ENCODE measurements at places on chromosomes 4 and X.

DNA sequence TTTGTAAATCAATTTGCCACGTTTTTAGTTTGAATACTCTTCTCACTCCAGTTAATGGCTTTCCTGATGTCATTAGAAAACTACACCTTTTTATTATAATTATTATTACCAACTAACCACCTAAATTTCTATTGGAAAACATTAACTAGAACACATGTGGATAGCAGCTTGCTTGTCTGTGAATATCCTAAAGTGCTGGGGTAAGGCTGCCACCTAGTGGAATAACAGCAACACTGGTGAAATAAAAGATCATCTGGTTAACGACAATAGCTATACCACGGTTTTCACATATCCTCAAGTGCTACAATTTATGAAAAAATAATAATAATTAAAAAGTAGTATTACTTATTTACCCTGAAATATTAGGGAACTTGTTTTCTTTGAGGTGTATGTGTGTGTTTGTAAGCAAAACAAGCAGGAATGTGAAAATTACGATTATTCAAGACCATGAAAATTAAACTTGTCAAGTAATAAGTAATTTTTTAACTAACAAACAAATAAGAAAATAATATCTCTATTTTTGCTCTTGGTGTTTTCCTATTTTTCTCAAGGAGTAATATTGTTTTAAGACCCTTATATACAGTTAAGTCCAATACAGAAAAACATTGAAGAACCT is 130.1 kb upstream of the TECRL start:
- DNase-seq, result no peak

DNA sequence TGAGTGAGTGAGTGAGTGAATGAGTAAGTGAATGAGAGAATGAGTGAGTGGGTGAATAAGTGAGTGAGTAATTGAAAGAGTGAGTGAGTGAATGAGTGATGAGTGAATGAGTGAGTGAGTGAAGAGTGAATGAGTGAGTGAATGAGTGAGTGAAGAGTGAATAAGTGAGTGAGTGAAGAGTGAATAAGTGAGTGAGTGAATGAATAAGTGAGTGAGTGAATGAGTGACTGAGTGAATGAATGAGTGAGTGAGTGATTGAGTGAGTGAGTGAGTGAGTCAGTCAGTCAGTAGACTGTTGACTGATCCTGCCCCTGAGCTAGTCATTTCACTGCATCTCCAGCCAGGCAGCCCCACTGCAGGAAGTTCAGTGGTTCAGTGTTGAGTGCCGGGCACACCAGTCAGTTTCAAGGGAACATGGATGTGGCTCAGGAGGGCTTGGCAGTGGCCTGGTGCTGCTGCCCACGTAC is 228.4 kb upstream of the PSAPL1 start:
- no peak for DNase-seq

- no peak for DNase-seq
These were observed 1.2 kb downstream of the SLAIN2 start for GRCh38 chr4:48342606-48342880.

GRCh38 chr4:169156392-169156791 is 114.4 kb downstream of the SH3RF1 start:
- DNase-seq, result no peak

DNA sequence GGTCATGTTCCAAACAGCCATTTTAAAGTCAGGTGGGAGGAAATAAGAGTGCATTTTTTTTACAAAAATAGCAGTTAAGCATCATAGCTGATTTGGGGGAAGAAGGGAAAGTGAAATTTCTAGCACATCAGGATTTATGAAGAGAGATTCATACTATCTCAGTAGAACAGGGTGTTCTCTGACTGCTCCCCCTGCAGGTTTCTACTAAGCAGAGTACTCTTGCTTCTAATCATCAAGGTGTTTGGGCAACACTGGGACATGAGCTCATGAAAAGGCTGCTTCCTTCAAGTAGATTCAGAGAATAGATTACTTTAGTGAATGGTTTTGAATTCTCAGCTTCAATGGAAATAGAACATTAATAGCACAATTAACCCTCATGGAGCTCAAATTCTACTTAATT is 591.4 kb upstream of the PCDH10 start:
- DNase-seq, result no peak

- DNase-seq, result no peak
These were observed 1.2 kb downstream of the CHIC2 start for GRCh38 chr4:54063229-54063628.

GRCh38 chr4:119587796-119588195 is 40.8 kb downstream of the PDE5A start:
- no peak for DNase-seq

GRCh38 chr4:150135134-150135772 is 57.0 kb downstream of the DCLK2 start:
- DNase-seq, result no peak

DNA sequence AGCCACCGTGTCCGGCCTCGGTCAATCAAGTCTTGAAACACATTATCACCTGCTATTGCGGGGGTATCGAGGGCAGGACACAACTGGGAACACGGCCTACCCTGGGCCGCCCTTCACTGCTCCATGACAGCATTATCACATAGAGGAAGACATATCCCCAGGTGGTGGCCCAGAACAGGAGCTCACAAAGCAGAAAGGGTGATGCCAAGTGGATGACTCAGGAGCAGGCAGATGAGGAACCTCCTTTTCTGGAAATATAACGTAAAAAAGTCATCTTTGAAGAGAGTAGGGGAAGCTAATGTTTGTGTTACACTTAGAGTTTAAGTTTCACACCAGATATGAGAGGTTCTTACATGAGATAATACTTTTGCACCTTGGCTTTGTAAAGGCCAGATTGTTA is 5.3 kb upstream of the SUPT20HL1 start:
- no peak for DNase-seq

- DNase-seq, result no peak
These were observed 1.0 kb downstream of the NDST3 start for GRCh38 chr4:118035309-118035708.

DNA sequence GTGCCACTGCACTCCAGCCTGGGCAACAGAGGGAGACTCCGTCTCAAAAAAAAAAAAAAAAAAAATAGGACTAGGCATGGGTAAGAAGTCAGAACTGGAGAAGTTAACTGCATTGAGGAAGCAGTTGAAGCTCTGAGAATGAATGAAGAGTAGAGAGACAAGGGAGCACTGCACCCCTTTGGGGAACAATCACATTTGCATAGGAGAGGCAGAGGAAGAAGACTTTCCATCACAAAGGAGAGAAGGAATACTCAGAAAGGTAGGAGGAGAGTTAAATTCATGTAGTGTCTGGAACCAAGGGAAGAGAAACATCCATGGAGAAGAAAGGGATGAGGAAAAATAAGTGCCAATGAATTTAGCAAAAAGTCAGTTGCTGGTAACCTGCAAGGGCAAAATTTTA is 72.4 kb downstream of the GPC3 start:
- DNase-seq, result no peak

DNA sequence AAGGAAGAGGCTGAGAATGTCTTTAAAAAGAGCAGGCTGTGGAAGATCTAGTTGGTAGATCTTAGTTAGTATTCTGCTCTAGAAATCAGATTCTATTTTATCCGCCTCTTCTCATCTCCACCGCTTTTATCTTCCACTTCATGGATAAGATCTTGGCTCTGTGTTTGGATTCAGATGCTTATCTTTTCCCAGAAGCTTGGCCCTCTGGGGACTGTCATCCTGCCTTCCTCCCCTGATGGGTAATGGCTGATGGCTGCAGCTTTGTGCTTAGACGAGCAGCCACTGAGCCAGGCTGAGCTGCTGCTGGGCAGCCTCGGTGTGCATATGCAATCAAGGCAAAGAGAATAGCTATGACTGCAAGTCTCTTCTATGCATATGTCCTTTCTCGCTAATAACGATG is 23.5 kb downstream of the TRIML1 start:
- DNase-seq, result no peak

- no peak for DNase-seq
These were observed 52.2 kb downstream of the BEX3 start for GRCh38 chrX:103428525-103428924.

GRCh38 chrX:2766906-2767305 is 15.1 kb downstream of the XG start:
- DNase-seq, result no peak

DNA sequence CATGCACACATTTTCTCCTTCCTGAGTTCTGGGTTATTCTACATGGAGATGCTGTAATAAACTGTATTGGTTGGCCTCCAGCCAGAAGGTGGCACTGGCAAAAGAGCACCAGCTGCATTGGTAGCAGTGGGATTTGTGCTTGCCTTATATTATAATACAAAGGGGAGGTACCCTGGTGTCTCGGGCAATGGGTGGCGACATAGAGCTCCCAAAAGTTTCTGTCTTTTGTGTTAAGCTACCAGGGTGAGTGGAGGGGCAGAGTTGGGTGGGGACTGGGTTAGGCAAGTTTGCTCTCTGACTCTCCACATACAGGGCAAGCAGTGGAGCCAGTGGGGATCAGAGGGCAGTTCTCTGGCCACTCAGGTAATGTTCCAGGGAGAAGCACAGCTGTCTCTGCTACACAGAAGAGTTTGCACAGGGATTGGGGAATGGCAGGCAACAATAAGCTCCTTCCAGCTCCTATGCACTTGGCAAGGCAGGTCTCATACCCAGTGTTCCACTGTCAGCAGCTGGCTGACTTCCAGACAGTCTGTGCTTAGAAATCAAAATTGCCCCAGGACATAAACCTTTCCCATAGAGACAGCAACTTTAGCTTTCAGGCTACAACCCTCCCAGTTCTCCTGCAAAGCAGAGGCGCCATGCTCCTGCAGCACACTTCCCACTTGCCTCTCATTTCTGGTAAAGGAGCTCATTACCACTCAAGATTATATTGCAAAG is 463.9 kb upstream of the PCDH7 start:
- no peak for DNase-seq

- no peak for DNase-seq
These were observed 21.7 kb upstream of the EGFL6 start for GRCh38 chrX:13547671-13548070.

- no peak for DNase-seq
These were observed 29.9 kb downstream of the XG start for GRCh38 chrX:2781698-2782097.

DNA sequence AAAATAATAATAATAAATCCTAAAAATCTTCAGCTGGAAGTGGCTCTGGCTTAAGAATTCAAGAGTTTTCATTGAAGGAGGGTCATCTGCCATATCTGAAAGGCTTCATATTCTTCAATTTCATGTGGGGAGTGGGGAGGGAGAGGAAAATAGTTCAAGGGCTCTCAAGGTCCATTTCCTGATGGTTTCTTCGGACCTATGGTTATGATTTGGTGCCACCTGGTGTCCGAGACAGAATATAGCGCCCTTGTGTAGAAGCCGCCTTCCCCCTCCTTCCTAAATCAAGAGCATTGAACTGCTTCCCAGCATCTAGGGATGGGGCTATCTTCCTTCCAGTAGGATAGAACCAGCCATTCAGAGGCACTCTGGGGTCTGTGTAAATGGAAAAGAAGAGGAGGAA is 34.3 kb downstream of the NLGN3 start:
- peak; percentile 6 for DNase-seq

- DNase-seq, result no peak
These were observed 19.8 kb upstream of the TASL start for GRCh38 chrX:30597216-30598012.

DNA sequence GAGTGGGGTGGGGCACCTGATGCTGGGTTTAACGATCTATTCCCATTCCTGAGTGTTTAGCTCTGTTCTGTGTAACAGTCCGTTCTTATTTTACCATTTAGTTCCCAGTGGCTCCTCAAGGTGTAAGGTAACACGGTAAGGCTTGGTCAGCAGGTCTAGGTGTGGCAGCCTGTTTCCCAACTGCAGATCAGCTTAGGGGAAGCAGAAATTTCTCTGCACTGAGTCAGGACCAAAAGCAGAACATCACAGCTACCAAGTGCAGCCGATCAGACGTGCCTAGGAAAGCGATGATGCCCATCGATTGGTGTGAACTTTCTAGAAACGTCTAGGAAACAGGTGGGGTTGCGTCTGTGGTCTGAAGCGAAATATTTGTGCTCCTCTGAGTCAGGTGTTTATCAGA is 240.1 kb downstream of the STIM2 start:
- no peak for DNase-seq

GRCh38 chr4:142355421-142355930 is 490.6 kb downstream of the INPP4B start:
- DNase-seq, result no peak

DNA sequence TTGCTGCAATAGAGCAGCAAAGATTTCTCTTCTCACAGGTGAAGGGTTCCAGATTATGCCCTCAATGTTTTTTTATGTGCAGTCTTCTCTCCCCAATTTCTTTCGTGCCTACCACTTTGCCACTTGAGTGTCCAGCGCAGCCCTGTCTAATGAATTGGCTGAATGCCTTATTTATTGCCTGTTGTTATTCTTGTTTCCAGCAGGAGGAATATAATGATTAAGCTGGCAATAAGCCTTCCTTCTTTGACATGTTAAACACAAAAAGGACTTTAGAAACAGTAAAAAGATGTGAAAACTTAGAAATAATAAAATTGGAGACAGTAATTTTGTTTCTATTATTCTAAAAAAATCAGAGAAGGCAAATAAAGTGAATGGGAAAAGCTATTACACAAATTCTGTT is 34.6 kb upstream of the FRAS1 start:
- no peak for DNase-seq

DNA sequence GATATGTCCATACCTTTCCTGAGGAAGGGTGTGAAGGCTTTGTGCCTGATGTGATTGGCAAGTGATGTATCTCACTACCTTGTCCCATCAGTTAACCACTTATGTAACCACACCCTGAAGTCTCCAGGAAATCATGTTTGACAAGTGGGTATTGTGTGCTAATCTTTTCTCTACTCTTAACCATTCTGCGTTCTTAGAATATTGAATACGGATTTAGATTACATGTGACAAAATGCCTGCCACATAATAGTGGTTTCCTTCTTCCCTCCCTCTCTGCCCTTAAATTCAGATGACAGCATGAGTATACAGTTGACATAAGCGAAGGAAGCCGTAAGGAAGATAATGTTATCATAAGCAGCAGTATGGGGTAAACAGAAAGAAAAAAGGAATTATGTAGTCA is 108.4 kb downstream of the KLHL8 start:
- no peak for DNase-seq

- no peak for DNase-seq
These were observed 75.7 kb downstream of the RBM47 start for GRCh38 chr4:40553995-40554394.

DNA sequence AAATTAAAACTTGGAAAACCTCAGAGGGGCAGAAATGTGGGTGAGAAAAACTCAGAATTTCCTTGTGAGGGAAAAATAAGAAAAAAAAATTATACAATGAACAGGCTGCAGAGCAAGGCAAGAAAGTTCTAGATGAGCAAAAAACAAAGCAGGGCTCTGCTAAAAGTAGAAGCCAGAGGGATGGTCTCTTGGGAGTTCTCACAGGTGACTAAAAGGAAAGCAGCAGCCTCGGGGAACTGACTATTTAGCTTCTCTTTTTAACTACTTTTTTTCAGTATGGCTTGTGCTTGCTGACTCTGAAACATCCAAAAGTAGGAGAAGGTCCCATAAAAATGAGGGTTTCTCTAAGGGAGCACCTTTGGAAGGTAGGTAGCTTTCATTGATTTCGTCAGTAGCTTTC is 36.4 kb downstream of the PCDH19 start:
- DNase-seq, result no peak

GRCh38 chr4:86482306-86483172 is 111.6 kb upstream of the PTPN13 start:
- no peak for DNase-seq

All from activated gamma-delta T cell treated with anti-CD3 and anti-CD28 coated beads, Interleukin-2, amount 50 U/mL, for 16 hours (primary cell).